ENCODE measurements at places on chromosomes 2 and 18. TPM values are rescaled to one million over a fixed set of nuclear protein-coding genes. Genes with fewer than 3 reads are reported as not detected.

HK2 gene
- total RNA-seq: 50.5 TPM

TMEM178A gene
- 0.52 TPM for total RNA-seq

TBR1 gene
- not detected for total RNA-seq

KCNS3 gene
- not detected for total RNA-seq

CCDC85A gene
- total RNA-seq: not detected

CFAP53 gene
- total RNA-seq: 0.86 TPM

TCF23 gene
- total RNA-seq: not detected

SFTPB gene
- total RNA-seq: not detected

GRCh38 chr2:204946892-204947291 is 401.6 kb downstream of the PARD3B start:
- DNase-seq: no peak

- DNase-seq: no peak
Observed at GRCh38 chr2:66523990-66524389, 89.1 kb downstream of the MEIS1 start.

DNA sequence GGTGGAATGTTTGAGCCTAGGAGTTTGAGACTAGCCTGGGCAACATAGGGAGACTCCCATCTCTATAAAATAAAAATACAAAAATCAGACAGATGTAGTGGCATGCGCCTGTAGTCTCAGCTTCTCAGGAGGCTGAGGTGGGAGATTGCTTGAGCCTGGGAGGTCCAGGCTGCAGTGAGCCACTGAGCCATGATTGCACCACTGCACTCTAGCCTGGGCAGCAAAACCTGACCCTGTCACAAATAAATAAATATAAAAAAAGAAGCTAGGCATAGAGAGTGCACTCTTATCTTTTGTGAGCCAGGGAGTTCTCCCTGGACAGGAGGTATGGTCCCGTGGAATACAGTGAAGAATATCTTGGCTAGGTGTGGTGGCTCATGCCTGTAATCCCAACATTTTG is 11.0 kb upstream of the KYNU start:
- DNase-seq: no peak
